Forelimb muscle (tissue), 1 donor: ENCODE measurements at places on chromosomes 3 and 15. TPM values are rescaled to one million over a fixed set of nuclear protein-coding genes. Genes with fewer than 3 reads are reported as not detected.

Gene VEPH1
- polyA plus RNA-seq: 0.63 TPM

Gene IL17RB
- 3.9 TPM for polyA plus RNA-seq

Gene SLC25A26
- 26.4 TPM for polyA plus RNA-seq

Gene PCSK6
- polyA plus RNA-seq: 10.2 TPM

Gene CCDC80
- 67.9 TPM for polyA plus RNA-seq

Gene CTXND1
- 0.90 TPM for polyA plus RNA-seq

Gene STAG1
- 30.3 TPM for polyA plus RNA-seq

Gene PARP3
- polyA plus RNA-seq: 5.5 TPM
